ENCODE measurements at places on chromosomes 12 and 14. TPM values are rescaled to one million over a fixed set of nuclear protein-coding genes. Genes with fewer than 3 reads are reported as not detected.

- no peak for DNase-seq
Measured at GRCh38 chr12:21906919-21907493, 34.2 kb downstream of the ABCC9 start.

DNA sequence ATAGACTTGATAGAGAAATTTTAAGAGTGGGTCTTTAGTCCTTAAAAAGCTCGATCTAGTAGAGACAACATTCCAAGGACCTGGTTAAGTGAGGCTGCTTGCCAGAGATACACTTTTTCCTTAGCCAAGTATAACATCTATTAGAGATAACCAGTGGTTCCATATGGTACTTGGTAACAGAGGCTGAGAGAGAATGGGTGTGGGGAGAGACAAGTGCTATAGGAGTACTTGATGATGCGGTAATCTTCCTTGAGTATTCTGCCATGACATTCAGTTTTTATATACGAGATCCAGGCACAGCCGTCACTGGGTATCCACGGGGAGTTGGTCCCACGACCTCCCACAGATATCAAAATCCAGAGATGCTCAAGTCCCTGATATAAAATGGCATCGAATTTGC lies 77.4 kb upstream of the REP15 start:
- no peak for DNase-seq

- no peak for DNase-seq
Measured at GRCh38 chr12:18684430-18684829, 53.4 kb downstream of the PLCZ1 start.

DNA sequence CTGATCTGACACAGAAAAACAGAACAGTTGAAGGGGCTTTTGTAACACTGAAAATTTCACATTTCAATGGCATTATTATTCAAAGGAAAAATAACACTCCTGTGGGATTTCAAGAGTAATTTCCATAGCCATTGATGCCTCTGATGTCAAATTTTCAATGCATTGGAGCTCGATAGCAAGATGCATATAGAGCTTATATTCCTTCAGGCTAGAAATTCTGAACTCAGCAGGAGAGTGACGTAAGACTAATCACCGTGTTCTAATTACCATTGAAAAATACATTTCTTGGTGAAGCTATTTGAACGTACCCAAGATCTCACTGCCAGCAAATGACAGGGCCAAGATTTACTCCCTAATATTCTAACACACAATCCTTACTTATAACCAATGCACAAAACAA lies 854.1 kb upstream of the TMEM132C start:
- DNase-seq: no peak

DNA sequence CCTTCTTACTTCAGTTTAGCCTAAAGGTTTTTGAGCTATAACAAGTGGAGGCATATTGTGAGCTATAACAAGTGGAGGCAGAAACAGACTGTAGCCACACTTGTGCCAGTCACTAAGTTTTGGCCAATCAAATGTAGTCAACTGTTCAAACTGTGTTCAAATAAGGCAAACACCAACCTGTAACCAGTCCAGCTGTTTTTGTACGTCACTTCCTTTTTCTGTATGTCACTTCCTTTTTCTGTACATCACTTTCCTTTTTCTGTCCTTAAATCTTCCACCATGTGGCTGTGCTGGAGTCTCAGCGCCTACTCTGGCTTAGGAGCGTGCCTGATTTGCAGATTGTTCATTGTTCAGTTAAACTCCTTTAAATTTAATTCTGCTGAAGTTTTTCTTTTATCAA lies 79.7 kb downstream of the FUT8 start:
- DNase-seq: no peak

- no peak for DNase-seq
Measured at GRCh38 chr12:51399891-51400290, 8.7 kb upstream of the GALNT6 start.

GRCh38 chr12:9632766-9633165 lies 25.1 kb upstream of the KLRB1 start:
- no peak for DNase-seq

SLC48A1 gene
- total RNA-seq: 33.8 TPM

MDGA2 gene
- total RNA-seq: 0.52 TPM

DAO gene
- total RNA-seq: 0.28 TPM
